ENCODE measurements at places on chromosomes 5 and 9. TPM values are rescaled to one million over a fixed set of nuclear protein-coding genes. Genes with fewer than 3 reads are reported as not detected.

DNA sequence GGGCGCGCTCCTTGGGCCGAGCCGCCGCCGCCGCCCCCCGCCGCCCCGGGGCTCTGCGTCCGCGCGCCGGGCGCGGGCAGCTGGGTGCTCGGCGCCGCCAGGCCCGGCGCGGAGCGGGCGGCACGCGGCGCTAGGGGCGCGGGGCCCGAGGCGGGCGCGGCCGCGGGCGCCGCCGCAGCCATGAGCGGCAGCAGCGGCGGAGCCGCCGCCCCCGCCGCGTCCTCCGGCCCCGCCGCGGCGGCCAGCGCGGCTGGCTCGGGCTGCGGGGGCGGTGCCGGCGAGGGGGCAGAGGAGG, 351 bp downstream of the TRIO start:
- DNase-seq, result no peak

GRCh38 chr5:158715592-158715991, 384.1 kb downstream of the EBF1 start:
- DNase-seq, result no peak

DNA sequence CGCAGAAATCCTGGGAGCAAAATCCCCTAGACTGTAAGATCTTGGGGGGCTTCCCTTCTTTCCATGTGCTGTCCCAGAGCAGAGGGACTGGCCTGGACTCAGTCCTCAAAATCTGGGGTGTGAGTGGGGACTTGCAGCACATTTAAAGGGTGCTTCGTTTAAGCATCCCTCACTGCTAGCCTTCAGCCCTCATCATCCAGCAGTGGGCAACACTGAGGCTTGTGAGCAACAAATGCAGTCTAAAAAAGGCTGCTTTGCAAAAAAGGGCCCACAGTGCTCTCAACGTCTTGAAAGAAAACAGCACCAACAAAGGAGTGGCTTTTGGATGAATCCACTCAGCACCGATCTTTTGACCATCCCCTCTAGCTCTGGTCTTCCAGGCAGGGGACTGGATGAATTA, 128.3 kb upstream of the TBC1D2 start:
- no peak for DNase-seq

- DNase-seq, result no peak
Measured at GRCh38 chr9:100104314-100104713, 5.3 kb downstream of the INVS start.

- DNase-seq, result no peak
Measured at GRCh38 chr5:133434336-133434735, 178.0 kb downstream of the FSTL4 start.

GRCh38 chr9:133676450-133676849, 40.3 kb downstream of the DBH start:
- no peak for DNase-seq

DNA sequence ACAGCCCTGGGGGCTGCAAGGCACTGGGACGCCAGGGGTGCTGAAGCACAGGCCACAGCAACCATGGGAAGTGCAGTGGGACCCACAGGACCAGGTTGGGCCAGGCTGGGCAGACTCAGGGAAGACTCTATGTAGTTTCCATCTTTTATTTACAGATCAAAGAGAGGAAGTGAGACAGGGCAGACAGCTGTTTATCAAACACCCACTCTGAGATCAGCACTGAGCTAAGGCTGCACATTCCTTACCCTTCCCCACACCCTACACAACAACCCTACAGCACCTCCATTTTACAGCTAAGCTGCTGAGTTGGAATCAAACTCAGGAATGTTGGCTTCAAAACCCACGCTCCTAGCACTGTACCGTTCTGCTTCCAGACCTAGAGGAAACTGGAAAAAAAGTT, 19.8 kb downstream of the BARHL1 start:
- no peak for DNase-seq

- DNase-seq, result no peak
Measured at GRCh38 chr9:92528522-92528849, 7.3 kb downstream of the ECM2 start.

GRCh38 chr9:27292659-27293405, 4.1 kb downstream of the EQTN start:
- no peak for DNase-seq

GRCh38 chr5:68217047-68217355, 1.4 kb downstream of the PIK3R1 start:
- DNase-seq, result no peak

PCDHGC5 gene
- not detected for polyA plus RNA-seq

PLPP7 gene
- polyA plus RNA-seq, result 0.33 TPM

RNF180 gene
- polyA plus RNA-seq, result not detected

EPB41L4A gene
- not detected for polyA plus RNA-seq

SPACA9 gene
- polyA plus RNA-seq, result 0.64 TPM

DAB2 gene
- 4.9 TPM for polyA plus RNA-seq

DPYSL3 gene
- 0.03 TPM for polyA plus RNA-seq

Data from HepG2 (cell line).